SW 1271 (cell line): ENCODE measurements at places on chromosomes 1 and 21.
A peak's percentile ranks its signal among the peaks of the same experiment; 100 is the strongest.

GRCh38 chr1:112395821-112396652, at the start of gene CTTNBP2NL:
CTTNBP2NL (plus strand) TSS chr1:112396214; CDS start chr1:112416166, 19,952 bp downstream.
- DNase-seq = peak; percentile 89

DNA sequence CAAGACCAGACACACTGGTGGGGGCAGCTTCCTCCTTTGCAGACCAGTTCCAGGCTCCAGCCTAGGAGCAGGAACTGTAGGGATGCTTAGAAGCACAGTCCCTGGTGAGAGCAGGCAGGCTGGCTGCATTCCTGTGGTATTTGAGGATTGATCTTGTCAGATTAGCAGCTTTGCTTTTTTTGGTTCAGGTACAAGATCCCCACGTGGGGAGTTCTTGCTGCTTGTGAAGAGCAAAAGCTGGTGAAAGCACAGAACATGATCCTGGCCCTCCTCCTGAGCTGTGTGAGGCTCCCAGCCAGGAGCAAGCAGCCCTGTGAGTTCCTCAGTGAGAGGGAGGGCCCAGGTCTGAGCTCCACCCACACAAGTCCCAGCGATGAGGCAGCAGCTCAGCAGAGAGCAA, 75.3 kb upstream of the ARTN start:
- DNase-seq = no peak

GRCh38 chr1:201590474-201590873, 51.5 kb downstream of the NAV1 start:
- no peak for DNase-seq

- DNase-seq = no peak
Observed at GRCh38 chr1:240720976-240721375, 109.0 kb upstream of the GREM2 start.

DNA sequence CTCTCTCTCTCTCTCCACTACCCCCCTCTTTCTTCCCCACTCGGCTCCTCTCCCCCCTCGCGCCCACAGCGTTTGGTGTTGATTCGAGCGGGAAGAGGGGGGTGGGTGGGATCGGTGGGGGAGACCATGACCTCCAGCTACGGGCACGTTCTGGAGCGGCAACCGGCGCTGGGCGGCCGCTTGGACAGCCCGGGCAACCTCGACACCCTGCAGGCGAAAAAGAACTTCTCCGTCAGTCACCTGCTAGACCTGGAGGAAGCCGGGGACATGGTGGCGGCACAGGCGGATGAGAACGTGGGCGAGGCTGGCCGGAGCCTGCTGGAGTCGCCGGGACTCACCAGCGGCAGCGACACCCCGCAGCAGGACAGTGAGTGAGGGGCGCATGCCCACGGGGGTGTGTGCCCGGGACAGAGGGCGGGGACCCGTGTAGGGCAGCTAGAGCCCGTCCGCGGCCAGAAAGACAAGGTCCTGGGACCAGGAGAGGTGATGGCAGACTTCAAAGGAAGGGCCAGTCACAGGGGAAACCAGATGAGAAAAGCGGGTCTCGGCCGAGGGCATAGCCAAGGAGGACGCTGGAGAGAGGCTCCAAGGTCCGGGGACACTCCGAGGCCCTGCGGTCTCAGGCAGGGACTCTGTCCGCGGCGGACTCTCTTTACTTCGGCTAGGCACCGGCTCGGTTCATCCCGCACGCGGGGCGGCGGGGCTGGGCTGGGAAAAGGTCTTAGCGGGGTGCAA, at the start of gene PRRX1:
TSS of gene PRRX1 (plus strand) at position 39 of the 735 bp plus-strand sequence. CDS start at position 127, 88 bp downstream.
- no peak for DNase-seq

- DNase-seq = no peak
Observed at GRCh38 chr1:31208361-31208945, 31.2 kb downstream of the NKAIN1 start.

DNA sequence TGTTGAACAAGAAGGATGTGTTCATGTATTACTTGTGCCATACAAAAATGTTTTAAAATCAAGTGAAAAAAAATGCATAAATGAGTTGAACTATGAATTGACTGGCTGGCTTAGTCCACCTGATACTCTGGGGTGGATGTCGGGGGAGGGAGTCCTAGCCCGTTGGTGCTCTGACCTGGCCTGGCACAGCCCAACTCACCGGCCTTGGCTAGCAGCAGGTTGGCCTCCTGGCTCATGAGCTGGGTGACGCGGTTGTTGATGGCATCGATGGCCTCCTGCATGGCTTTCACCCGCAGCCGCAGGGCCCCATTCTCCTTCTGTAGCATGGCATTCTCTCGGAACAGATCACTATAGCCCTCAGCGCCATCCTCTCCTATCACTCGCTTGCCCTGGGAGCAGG, 21.6 kb downstream of the KIF21B start:
- DNase-seq = no peak

GRCh38 chr1:3069491-3070308, 697 bp downstream of the PRDM16 start:
- DNase-seq = no peak

GRCh38 chr1:208206092-208206698, 38.0 kb downstream of the PLXNA2 start:
- DNase-seq = no peak

- DNase-seq = no peak
Observed at GRCh38 chr1:9717193-9718005, 65.9 kb downstream of the PIK3CD start.

DNA sequence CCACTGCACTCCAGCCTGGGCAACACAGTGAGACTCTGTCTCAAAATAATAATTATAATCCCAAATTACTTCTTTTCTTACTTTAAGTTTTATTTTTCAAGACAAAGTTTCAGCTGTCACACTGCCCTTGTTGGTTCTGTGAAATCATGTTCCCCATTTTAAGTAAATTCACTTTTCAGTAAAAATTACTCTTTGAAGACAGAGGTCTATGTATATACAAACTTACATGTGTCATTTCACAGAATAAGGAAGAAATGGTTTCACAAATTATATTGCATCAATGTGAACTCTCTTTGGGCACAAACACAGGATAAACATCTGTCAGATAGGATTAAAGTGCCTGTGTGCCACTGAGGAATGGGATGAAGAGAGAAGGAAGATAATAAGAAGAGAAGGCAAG, 33.1 kb upstream of the ETS2 start:
- DNase-seq = no peak

DNA sequence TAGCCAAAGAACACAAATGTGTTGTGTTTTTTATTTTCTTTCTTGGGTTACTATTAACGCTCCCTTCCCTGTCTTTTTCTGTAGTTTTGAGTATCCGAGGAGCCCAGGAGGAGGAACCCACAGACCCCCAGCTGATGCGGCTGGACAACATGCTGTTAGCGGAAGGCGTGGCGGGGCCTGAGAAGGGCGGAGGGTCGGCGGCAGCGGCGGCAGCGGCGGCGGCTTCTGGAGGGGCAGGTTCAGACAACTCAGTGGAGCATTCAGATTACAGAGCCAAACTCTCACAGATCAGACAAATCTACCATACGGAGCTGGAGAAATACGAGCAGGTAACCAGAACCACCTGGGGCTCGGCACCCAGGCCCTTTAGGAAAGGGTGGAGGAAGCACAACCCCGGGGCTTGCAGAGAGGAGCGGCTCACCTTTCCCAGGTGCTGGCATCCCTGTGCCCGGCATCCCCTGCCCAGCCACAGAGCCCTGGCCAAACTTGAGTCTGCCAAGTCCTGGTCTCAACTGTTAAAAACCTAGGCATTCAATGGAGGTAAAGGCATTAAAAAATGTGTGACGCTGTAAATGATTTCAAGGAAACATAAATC, 233.5 kb downstream of the PBX1 start:
- no peak for DNase-seq

- no peak for DNase-seq
Observed at GRCh38 chr21:42467140-42467983, 28.7 kb downstream of the RSPH1 start.

- no peak for DNase-seq
Observed at GRCh38 chr1:8145545-8146202, 119.6 kb upstream of the ERRFI1 start.

- DNase-seq = no peak
Observed at GRCh38 chr21:41488080-41488479, 19.9 kb downstream of the TMPRSS2 start.

- DNase-seq = no peak
Observed at GRCh38 chr1:43541721-43542401, 11.2 kb downstream of the PTPRF start.

- no peak for DNase-seq
Observed at GRCh38 chr1:94124538-94124937, 3.6 kb upstream of the ABCA4 start.

DNA sequence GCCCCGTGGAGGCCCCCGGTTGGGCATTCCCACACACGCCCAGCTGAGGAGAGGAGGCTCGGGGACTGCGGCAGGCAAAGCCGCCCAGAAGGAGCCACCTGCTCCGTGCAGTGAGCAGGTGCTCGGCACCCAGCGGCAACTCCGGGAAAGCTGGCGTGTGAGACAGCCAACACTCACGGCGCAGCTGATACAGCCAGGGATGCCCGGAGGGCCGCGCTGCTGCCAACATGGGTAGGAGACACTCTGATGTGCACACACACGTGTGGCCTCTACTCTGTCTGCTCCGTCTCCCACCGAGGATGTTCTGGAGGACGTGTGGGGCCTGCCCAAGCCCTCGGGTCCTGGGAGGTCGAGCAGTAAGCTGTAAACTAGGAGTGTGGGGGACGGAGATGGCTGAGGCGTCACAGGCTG, 12.9 kb downstream of the MORN1 start:
- no peak for DNase-seq

- DNase-seq = no peak
Observed at GRCh38 chr1:16212251-16212961, at the start of gene ARHGEF19. ARHGEF19 (minus strand) TSS chr1:16212652; CDS start chr1:16209054, 3,598 bp downstream.

GRCh38 chr1:168483539-168483938, 60.3 kb downstream of the XCL2 start:
- no peak for DNase-seq

GRCh38 chr1:227356620-227357146, 38.4 kb upstream of the CDC42BPA start:
- peak; percentile 5 for DNase-seq
